GM12892 (cell line): ENCODE measurements at places on chromosomes 3 and 15.
A peak's percentile ranks its signal among the peaks of the same experiment; 100 is the strongest.

DNA sequence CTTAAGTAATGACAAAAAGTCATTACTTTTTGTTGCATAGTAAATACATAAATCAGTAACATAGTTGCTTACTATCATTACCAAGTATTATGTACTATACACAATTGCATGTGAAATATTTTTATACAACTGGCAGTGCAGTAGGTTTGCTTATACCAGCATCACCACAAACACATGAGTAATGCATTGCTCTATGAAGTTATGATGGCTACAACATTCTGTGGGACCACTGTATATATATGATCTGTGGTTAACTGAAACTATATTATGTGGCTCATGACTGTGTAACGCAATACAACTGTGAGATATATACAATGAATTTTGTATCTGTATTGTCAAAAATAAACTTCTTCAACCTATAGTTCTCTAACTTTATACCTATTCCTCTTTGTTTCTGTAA is 113.7 kb upstream of the RBMS3 start:
- DNase-seq = no peak

DNA sequence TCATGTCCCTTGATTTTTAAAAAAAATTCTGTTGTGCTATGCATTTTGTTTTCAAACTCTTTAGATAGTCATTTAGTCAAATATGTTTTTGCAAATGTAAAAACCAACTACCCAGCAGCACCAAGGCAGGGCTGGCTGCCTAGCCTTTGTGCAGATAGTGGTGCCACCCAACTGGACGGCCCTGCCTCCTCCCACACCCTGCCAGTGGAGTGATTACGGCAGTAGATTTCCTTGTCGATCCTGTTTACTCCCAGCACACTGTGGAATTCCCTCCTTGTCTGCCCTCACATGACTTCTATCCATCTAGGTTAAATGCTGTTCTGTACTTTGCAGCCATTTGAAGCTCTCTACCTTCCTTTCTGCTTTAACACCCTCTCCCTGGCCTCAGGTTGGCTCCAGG is 79.4 kb upstream of the PLXNA1 start:
- DNase-seq = no peak

GRCh38 chr3:71930056-71930991 is 145.4 kb upstream of the PROK2 start:
- DNase-seq = peak; percentile 19

DNA sequence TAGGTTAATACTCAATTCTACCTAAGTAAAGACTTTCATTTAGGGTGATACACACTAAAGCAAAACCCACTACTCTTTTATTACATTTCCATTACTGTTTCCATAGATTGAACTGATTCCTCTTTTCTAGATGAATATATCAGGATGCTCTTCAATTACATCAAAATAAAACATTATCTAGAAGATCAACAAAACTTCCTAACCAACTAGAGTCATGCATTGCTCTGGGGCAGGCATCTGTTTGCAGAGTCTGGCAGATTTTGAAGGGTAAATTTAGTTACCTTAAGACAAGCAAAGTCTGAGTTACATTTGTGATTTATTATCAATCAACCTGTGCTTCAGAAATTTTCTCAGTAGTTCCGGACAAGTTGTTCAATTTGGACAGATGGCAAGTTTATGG is 117.1 kb downstream of the NEK11 start:
- no peak for DNase-seq

DNA sequence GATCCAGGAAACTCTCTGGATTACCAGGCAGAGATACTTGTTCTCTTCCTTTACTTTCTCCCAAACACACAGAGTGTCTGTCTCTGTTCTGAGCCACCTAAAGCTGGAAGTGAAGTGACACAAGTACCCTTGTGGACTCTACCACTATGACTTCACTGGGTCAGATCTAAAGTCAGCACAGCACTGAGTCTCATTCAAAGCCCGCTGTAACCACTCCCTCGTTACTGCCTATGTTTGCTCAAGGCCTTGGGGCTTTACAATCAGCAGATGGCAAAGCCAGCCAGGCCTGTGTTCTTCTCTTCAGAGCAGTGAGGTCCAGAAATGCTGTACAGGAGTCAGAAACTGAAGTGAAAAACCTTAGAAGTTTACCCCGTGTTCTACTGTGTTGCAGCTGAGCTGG is 588.3 kb upstream of the SEMA6D start:
- no peak for DNase-seq

DNA sequence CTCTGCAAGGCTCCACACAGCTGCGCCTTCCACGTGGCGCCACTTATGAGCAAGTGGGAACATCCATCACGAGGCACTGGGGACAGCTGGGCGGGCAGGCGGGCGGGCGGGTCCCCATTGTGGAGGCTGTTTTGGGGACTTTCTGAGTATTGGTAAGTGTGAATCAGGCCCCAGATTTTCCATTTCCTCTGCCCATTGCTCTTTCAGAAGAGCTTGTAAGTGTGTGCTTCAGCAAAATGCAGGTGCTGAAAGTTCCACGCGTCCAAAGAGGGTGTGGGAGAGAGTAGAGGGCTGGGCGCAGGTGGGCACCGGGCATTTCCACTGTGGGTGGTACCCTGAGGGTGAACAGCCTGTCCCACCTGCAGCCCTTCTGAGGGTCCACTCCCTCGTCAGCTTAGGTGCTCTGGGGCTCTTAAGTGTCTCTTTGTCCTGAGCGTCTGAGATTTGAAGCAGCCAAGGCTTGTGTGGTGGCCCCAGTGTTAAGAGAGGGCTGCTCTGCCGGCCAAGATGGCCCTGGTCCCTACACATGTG is 177.1 kb downstream of the RPLP1 start:
- DNase-seq = no peak
